Breast epithelium (tissue), 4 donors: ENCODE measurements at places on chromosomes 2 and 18.

DNA sequence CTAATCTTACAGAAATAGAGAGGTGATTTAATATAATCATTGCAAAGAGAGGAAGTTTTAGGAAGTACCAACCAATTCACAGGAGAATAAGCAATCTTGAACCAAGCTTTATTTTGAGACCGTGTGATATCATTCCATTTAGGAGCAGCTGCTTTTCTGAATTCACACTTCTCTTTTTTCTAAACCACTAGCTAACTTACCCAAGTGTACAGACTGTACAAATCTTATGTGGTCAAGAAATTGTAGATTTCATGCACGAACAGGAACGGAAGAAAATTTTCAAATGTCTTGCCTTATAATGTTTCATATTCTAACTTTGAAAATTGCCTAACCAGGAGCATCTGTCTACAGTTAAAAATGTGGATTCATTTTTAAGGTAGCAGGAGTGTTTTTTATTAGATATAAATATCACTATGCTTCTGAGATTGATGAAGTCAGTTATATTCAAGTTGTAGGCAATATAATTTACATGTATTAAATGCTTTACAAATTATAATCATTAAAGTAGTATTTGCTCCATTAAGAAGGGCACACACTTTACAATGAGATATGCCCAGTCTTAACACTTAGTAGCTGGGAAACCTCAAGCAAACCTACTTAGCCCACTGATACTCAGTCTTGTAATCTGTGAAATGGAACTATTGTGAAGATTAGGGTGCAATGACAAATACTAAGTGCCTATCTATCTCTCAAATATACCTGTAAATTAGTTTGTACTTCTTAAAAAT, 302.2 kb upstream of the STON1 start:
- no peak for DNase-seq

- no peak for DNase-seq
These were observed 60.4 kb upstream of the SLC8A1 start for GRCh38 chr2:40512256-40512655.

GRCh38 chr2:10324095-10324832, 21.6 kb downstream of the HPCAL1 start:
- no peak for DNase-seq

- DNase-seq, result no peak
These were observed 89.5 kb downstream of the PXDN start for GRCh38 chr2:1654696-1655374.

DNA sequence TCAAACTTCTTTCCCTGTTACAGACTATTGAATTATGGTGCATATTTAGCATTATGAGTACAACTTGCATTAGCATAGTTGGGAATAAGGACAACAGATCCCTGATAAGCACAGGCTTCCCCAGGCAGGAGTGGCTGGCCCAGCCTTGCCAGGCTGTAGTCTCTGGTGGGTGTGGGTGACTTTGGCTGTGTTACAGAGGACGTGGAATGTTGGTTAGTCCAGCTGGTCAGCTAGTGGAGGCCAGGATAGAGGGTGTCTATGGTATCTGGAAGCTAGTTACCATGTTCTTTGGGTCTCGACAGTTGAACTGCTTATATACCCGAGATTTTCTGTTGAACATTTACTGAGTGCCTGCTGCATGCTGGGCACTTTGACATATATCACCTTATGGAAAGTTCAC, 4.7 kb downstream of the SH3RF3 start:
- no peak for DNase-seq

DNA sequence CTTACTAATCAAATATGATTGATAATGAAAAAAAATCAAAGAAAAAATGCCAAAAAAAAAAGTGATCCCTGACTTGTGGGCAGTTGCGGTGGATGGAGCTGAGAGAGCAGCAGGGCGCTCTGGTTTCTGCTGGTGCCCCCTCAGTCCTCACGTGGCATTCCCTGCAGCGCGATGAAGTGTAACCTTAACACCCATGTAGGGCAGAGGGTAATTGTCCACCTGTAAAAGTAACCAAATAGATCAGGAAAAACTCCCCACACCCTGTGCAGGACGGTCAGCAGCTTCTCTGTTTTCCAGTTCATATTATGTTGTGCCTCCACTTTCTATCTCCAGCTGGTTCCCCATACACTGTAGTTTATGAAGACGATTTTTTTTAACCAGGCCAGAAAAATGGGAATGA, 25.0 kb downstream of the COA5 start:
- no peak for DNase-seq

GRCh38 chr18:49623571-49623970, 61.7 kb downstream of the LIPG start:
- DNase-seq, result no peak

- DNase-seq, result no peak
These were observed 150.1 kb downstream of the CTIF start for GRCh38 chr18:48688961-48689360.

DNA sequence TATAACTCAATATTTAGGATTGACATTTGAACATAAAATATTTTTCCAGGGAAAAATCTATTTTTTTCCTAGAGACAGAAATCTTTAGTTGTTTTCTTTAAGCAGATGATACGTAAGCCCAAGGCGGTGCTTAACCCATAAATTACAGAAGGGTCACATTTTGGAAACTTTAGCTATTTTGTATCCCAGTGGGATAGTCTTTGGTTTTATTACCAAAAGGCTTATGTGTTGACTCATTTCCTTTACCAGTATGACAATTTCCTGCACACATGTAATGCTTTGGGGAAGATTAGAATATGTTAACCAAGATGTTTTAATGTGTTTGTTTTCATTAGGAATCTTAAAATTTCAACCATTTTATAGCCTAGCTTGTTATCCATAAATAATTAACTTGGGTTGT, 24.8 kb downstream of the DYNC1I2 start:
- DNase-seq, result no peak

DNA sequence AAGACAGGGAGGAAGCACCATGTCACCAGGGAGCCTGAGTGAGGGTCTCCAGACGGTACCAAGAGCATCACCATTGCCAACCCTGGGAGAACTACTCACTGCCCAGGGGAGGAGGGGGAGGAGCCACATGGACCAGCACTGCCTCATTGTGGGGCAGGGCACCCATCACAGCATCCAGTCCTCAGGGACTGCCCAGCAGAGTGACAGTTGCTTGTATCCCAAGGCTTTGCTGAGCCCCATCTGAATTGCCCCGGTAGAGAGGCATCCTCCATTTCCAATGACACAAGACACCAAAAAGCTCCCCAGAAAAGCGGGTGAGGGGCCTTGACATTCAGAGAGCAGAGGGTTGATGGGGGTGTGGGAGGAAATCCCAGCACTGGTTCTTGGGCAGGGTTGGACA, 6.8 kb upstream of the CIB4 start:
- DNase-seq, result no peak
